ENCODE measurements at places on chromosomes 1 and 21.

DNA sequence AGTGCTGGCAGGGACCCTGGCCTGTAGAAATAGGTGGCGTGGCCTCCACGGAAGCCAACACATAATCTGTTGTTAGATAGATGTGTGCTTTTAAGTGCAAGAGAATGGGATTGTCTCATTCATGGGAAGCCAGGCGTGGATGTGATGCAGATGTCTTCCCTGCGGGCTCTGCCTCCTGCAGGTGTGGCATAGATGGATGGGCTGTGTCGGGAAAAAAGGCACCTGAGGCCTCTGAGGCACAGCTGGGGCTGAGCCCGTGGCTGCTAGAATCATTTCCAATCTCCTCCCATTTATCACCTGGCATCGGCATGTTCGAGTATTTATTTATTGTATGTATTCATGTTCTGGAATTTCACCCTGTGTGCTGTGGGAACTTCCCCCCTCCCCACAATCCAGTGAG lies 353.4 kb upstream of the AJAP1 start:
- DNase-seq, result no peak

DNA sequence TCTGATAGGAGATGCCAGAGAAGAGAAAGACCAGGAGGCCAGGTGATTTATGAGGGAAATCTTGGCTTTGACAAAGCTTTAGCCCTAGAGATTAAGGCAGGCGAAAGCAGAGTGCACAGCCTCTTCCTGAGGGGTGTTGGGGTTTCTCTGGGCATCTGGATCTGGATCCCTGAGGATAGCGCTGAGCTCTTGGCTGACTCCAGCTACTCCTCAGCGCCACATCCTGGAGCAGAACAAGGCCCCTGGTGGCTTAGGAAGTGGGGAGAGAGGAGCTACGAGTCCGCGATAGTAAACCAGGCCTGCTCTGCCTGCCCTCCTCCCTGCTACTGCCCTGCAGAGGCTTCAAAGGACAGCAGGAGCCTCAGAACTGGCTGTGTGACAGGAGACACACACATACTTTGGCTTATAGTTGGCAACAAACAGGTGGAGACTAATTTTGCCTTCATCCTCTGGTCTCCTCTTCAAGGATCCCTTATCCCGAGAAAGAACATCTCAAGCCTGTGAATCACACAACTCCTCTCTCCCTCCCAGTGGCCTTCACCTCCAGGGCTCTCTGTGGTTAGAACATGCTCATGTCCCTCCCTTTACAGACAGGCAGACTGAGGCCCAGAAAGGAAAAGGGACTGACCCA lies 66.9 kb downstream of the TRABD2B start:
- no peak for DNase-seq

DNA sequence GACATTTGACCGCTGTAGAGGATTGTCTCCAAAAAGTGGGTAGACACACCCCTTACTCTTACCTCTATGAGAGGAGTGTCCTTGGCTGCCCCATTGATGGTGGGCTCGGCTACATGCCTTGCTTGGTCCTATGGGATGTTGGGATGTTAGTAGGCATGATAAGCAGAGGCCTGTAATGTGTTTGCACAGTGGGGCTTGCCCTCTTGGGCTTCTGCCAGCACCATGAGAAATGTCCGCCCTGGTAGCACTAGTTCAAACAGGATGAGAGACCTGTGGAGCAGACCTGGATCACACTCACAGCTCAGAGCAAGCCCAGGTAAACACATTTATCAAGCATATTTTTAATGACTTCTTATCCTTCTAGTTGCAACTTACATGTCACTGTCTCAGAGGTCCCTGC lies 54.2 kb downstream of the SH3GLB1 start:
- DNase-seq, result no peak

GRCh38 chr1:88061492-88062177 lies 622.4 kb upstream of the PKN2 start:
- DNase-seq, result peak; percentile 47

GRCh38 chr1:37147906-37148305 lies 113.6 kb upstream of the GRIK3 start:
- DNase-seq, result no peak

- no peak for DNase-seq
Measured at GRCh38 chr1:243924588-243925349, 74.7 kb upstream of the AKT3 start.

- DNase-seq, result no peak
Measured at GRCh38 chr1:228884615-228885566, 149.6 kb downstream of the RHOU start.

- no peak for DNase-seq
Measured at GRCh38 chr21:44415073-44416025, 40.0 kb upstream of the LRRC3 start.

DNA sequence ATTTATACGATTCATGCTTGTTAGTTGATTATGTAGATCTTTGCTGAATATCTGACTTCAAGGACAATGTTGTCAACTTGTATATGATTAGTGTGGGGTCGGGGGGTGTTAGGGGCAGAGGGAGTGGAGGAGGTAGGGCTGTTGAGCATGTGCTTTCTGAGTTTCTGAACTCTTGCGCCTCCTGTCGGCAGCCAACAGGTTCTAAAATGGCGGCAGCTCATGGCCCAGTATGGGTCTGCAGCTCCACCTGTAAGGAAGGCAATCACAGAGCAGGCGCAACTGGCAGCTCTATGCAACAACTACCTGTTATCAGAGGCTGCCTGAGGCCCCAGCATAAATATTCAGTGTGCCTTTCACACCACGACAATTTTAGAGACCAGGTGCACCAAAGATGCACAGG lies 205.8 kb upstream of the PLXNA2 start:
- no peak for DNase-seq

DNA sequence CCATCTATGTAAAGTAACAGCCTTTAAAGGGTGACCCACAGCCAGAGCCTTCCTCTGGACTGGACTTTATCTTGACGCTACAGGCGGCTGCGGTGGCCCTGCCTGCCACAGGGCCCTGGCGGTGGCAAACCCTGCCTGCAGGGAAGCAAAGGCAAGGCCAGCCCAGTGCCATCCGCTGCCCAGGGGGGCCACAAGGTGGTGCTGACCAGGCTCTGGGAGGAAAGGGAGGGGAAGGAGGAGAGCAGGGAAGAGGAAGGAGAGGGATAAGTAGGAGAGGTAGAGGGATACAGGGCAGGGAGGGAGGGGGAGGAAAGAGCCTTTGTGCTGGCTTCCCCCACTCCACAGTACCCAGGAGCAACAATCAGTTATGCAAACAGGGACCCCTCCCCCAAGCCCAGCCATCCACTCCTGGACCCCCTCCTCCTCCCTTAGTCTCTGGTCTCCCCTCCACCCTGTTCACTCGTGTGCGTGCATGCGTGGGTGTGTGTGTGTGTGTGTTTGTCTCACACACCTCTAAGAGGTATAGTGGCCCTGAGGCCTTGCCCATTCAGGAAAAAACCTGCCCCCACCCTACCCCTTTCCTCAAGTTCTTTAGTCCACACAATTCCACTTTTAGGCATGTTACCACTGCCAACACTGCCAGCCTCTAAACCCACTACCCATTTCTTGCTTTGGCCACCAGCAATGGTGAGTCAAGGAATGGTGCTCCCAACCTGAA lies 30.3 kb downstream of the SSBP3 start:
- no peak for DNase-seq

GRCh38 chr1:230263568-230264195 lies 162.4 kb downstream of the PGBD5 start:
- no peak for DNase-seq

GRCh38 chr1:3690282-3691065 lies 38.2 kb downstream of the TP73 start:
- DNase-seq, result no peak

- DNase-seq, result no peak
Measured at GRCh38 chr1:234611847-234612351, 1.9 kb upstream of the IRF2BP2 start.

GRCh38 chr1:206658264-206658980 lies 23.1 kb downstream of the DYRK3 start:
- DNase-seq, result peak; percentile 72

- no peak for DNase-seq
Measured at GRCh38 chr1:94907136-94907535, 19.8 kb downstream of the CNN3 start.

DNA sequence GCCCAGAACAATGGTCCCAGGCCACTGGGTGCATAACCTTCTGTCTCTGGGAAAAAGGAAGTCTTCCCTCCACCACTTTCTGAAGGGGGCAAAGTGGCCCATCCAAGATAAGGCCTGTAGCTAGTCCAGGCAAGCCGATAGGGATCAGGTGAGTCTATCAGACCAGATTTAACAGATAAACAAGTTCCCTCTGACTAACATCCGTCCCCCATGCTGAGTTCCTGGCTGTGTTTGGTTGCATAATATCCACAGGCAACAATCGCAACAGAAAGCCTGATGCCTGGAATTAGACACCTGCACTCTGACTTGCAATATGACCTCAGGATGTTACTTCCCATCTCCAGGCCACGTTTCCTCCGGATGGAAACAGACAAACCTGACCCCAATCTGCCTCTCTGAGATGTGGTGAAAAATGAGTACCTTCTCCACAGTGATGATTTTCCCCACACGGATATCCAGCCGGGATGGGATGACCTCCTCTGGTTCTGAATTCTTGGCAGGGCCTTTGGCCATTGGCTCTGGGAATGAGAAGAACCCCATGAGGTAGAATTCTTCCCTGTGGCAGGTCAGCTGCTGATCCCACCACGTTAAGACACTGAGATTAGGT lies 36.4 kb downstream of the YARS1 start:
- no peak for DNase-seq

DNA sequence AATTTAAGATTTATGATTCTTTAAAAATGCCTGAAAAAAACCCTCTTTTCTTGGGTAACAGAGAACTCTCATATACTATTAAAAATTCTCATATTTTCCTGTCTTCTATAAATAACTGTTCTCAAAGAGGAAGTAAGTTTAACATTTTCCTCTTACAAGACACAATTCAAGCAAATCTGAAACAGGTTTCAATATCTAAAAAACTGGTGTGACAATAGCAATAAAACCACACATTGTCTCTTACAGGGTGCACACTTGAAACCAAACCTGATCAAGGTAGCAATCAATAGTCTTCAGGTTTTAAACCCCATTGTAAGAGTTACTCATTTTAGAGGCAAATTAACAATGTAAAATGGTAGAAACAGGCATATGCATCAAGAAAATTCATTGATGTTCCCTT lies 28.0 kb downstream of the FUBP1 start:
- peak; percentile 20 for DNase-seq

- DNase-seq, result no peak
Measured at GRCh38 chr1:31576201-31576669, at the start of gene TINAGL1. Gene TINAGL1 (plus strand): TSS chr1:31576515. CDS start chr1:31577149, 634 bp downstream.

DNA sequence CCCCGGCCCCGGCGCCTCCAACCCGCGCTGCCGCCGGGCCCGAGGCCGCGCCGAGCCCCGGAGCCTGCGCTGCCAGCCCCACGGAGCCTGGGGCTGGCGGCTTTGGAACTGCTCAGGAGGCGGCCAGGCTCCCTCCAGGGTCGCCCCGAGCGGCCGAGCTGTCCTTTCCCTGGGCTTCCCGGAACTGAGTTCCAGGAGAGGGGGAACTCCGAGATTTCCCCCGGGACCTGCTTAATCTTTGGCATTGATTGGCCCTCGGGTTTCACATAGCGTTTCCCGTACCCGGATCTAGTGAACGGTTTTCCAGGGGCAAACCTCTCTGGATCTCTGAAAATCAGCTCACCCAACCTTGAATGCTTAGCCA lies 504 bp downstream of the H6PD start:
- DNase-seq, result peak; percentile 81

- no peak for DNase-seq
Measured at GRCh38 chr1:57033222-57034001, 67.6 kb upstream of the C8B start.

GRCh38 chr1:184359909-184360308 lies 26.9 kb upstream of the C1orf21 start:
- no peak for DNase-seq

GRCh38 chr1:97902067-97902466 lies 18.8 kb downstream of the DPYD start:
- no peak for DNase-seq

- no peak for DNase-seq
Measured at GRCh38 chr1:113073479-113073950, 517 bp downstream of the LRIG2 start.

- no peak for DNase-seq
Measured at GRCh38 chr1:30895382-30895943, 13.1 kb downstream of the SDC3 start.

DNA sequence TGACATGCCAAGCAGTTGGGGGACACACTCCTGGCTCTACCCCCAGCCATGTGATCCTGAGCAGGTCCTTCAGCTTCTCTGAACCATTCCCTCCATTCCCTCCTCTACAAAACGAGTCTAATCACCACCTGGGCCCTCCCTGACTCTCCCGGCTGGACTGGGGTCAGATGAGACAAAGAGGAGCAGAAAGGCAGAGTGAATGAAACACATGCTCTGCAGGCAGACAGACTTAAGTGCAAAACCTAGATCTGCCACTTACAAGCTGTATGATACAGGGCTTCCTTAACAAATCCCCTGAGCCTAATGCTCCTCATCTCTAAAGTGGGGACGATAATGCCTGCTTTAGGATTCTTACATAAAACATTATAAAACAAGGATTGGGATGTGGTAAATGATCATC lies 17.3 kb downstream of the RIMS3 start:
- DNase-seq, result no peak

GRCh38 chr21:16279731-16280581 lies 550.2 kb downstream of the USP25 start:
- DNase-seq, result no peak

GRCh38 chr1:20358761-20359263 lies 68.1 kb downstream of the VWA5B1 start:
- no peak for DNase-seq

DNA sequence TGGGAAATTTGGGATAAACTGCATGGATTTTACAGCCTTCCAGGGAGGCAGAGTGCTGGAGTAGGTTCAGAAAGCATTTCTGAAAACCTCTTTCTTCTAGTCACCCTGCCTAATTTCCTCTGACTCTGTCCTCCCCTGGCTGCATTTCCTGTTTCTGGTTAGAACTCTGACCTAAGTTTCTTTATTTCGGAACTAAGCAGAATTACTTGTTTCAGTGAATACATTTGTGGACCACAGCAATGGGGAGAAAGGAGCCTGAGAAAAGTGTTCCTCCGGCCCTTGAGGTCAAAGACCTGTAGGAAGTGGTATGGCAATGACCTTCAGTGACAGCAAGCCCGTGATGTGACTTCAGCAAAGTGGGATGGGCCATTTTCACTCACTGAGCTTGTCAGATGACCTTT lies 173.4 kb upstream of the RUNX1 start:
- peak; percentile 28 for DNase-seq

Data from B cell (primary cell).